HTR-8/SVneo (cell line): ENCODE measurements at places on chromosomes 16 and 17.

- DNase-seq, result no peak
Measured at GRCh38 chr17:32943647-32944191, 15.8 kb downstream of the TMEM98 start.

- DNase-seq, result no peak
Measured at GRCh38 chr16:58461056-58461455, 38.9 kb upstream of the NDRG4 start.

DNA sequence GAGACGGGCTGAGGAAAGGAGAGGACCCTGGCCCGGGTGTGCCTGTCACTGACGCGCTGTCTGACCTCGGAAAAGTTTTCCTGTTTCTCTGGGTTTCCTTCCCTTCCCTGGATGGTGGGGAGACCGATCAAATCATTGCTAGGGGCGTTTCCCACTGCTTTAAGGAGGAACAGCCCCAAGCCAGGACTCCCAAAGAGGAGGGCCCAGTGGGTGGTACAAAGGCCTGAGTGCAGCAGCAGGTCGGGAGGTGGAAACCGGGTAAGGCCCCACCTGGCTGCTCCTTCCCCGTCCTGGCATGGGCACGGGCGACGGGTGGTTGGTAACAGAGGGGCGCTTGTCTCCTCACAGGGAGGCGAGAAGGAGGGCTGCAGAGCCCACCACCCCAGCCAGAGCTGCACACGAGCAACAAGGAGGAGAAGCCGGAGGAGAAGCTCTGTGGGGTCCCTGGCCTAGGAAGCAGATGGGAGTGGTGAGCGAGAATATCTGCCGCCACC is 2.2 kb downstream of the SRL start:
- no peak for DNase-seq

- no peak for DNase-seq
Measured at GRCh38 chr17:78415821-78416711, 37.6 kb downstream of the PGS1 start.

DNA sequence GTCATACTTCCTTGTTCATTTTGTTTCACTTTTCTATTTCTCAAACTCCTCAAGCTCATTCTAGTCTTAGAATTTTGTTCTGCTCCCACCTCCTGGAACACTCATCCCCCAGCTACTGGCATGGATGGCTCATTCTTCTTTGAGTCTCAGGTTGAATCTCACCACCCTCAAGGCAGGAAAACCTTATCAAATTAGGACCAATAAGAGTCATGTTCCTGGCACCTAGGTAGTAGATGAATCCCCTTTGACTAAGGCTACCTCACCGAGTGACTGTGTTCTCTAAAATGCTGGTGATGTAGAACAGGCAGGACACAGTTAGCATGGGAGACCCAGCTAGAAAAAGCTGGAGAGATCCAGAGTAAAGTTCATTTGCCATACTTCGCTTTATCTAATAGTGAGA is 1050.8 kb upstream of the EEF2KMT start:
- no peak for DNase-seq

DNA sequence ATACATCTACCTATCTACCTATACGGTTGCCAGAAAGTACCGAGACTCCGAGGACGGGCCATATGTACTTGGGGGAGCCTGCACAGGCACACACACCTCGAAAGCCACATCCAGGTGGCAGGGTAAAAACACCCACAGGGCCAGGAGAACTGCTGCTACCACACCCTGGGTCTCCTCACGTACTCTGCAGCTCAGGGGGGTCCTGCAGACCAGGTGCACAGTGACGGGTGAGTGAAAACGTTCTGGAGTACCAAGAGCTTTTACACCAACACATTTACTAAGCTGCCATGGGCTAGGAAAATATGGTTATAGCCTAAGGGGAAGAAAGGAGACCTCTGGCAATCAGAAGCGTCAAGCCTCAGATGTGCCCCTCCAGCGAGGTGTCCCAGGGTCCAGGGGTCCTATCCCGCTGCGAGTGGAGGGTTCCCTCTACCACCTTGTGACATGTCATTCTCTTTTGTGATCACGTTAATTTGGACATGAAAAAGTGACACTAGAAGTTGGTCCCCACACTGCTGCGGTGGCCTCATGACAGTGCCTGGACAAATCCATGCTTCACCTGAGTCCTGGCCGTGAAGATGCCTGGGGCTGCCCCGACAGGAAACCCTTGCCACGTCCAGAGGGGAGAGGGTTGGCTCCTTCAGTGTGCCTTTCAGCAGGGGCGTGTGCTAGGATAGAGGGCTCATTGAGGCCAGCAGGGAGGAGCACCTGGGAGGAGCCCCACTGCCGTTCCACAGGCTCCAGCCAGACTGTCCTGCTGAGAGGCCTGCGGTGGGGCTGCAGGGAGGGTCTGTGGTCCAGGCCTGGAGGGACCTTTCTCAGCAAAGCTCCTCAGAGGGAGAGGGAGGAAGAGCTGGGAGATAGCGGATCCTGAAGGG is 1.8 kb downstream of the CANT1 start:
- no peak for DNase-seq

- DNase-seq, result no peak
Measured at GRCh38 chr16:80517846-80518245, 22.9 kb upstream of the DYNLRB2 start.

DNA sequence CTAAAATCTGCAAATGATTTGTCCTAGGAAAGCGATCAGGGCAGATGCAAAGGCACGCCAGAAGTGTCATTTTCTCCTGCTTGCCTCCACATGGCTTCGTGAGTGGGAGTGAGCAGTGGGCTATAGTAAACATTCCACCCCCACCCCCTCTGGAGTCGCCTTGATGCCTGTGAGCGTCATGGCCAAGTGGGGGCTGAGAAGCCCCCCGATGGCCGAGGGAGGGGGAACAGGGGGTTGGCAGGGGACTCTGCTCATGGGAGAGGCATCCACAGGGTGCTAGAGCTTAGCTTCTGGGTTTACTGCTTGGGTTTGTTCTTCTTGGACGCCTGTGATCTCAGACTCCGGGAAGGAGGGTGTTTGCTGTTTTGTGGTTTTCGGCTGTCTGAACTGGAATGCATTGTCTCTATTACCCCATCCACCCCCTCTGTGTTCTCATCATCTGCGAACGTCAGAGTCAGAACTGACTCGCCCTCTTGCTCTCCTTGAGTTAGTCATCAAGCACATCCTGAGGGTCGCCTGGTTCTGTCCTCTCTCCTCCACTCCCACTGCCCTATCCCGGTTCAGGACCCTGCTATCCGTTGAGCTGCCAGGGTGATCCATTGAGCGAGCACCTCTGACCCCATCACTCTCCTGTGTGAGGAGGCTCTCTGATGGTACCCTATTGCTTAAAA is 15.4 kb downstream of the TNS4 start:
- DNase-seq, result peak; percentile 98

DNA sequence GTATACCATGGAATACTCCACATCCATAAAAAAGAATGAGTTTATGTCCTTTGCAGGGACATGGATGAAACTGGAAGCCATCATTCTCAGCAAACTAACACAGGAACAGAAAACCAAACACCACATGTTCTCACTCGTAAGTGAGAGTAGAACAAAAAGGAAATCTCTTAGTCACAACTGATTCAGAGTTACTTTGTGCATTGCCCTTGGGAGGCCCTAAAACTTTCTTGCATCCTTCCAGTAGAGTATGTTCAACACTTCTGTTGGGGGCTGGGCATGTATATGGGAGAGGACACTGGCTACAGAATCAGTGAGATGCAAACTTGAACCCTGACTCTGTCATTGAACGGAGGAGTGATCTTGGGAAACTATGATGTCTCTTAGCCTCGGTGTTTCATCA is 147.4 kb upstream of the IRX5 start:
- DNase-seq, result no peak

- DNase-seq, result peak; percentile 82
Measured at GRCh38 chr17:65191811-65192740, 54.9 kb downstream of the RGS9 start.

- peak; percentile 63 for DNase-seq
Measured at GRCh38 chr16:72092832-72093447, 480 bp downstream of the TXNL4B start.

DNA sequence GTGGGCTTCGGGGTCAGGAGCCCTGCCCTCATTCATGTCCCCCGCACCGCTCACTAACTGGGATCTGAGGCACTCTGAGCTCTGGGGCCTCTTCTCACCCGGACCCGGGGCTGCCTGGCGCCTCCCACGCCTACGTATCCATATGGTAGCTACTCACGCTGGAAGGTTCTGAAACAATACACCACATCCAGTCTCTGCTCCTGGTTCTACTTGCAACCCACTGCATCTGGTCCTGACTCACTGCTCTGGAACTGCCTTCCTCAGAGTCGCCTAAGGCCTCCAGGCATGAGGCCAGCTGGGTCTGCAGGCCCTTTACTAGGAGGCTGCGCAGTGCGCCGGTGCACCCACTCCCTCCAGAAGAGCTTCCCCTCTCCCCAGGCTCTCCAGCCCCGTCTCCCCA is 18.1 kb downstream of the USP36 start:
- peak; percentile 46 for DNase-seq

DNA sequence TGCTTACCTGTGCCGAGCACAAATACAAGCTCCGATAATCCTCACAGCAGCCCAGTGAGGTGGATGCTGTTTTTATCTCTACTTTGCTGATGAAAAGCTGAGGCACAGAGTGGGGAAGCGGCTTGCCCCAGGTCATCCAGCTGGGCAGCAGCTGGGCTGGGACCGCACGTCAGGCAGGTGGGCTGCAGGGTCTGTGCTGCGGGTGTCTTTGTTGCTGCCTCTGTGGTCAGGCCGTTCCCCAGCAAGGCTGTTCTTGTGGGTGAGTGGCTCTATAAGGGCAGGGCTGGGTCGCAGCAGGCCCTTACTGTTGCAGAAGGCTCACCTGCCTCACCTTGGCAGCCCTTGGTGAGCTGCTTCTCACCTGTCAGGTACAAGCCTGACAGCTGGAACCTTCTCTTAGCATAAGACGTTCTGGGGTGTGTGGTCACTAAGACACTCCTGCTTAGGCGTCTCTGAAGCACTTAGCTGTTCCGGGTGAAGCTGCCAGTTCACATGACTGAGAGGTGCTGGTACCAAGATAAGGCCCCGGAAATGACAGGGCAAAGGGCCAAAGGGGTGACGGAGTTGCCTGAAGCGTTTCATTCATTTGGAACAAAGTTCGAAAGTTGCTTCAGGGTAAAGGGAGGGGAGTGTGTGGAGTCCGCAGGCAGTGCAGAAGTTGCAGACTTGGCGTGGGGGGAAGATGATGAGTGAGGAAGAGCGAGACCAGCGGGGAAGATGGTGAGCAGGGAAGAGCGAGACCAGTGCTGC is 17.4 kb downstream of the IRF8 start:
- DNase-seq, result no peak
